ENCODE measurements at places on chromosomes 13 and 19.

GRCh38 chr13:106011600-106011999 is 523.9 kb downstream of the EFNB2 start:
- DNase-seq: no peak

DNA sequence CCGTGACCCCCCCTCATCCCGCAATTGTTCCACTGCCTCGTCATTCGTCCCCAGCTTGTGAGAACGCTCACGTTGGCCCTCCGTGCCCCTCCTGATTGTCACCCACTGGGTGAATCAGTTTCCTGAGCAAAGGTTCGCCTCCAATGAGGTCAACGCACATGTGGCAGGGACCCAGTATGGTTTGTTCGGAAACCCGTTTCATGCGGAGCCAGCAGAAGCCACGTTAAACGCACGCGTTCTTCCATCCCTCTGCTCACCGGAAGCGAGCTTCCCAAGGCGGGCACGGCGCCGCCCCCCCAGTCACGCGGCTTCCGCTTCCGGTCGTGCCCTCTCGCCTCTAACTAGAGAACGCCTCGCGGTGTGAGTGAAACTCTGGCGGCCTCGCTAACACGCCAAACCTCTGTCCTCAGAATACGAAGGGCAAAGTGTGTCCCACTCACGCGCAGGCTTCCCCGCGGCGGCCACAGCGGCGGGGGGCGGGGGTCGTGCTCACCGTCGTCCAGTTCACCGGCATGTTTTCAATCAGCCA is 18.0 kb upstream of the CFAP97D2 start:
- no peak for DNase-seq

DNA sequence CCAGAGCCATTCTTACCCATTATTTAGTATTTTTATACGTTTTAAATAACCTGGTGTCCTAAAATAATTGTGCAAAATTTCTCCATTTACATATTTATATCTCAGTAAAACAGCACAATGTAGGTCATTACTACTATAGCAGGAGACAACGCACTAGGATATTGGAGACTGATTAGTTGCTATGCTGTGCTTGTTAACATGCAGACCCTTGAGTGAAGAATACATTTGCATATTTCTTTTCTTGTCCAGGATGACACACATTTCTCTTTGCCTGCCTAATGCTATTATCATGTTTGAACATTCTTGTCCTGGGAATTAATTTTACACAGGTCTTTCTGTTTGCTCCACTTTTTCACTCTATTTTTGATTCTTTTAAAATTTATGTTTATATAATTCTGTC is 823.8 kb upstream of the ATXN8OS start:
- DNase-seq: no peak

GRCh38 chr13:114328595-114328994 is 14.3 kb downstream of the CHAMP1 start:
- DNase-seq: no peak

DNA sequence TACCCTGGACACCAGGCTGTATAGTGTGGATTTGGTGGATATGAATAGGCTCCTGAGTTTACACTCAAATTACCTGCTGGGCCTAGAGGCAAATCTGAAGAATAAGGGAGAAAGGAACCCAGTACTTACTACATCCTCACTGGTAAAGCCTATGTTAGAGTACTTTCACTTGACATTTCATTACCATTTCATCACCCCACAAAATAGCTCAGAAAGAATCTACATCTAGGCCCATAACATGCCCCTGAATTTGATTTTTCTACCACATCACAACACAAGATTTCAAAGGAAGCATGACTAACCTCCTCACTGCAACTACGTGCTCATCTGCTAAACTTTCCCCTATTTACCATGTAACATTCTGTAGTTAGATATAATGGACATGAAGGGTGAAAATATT is 43.3 kb downstream of the VWA8 start:
- DNase-seq: no peak

- no peak for DNase-seq
Observed at GRCh38 chr19:4967738-4968461, 1.0 kb upstream of the KDM4B start.

GRCh38 chr19:18091217-18091608 is 4.5 kb upstream of the IL12RB1 start:
- peak; percentile 45 for DNase-seq

DNA sequence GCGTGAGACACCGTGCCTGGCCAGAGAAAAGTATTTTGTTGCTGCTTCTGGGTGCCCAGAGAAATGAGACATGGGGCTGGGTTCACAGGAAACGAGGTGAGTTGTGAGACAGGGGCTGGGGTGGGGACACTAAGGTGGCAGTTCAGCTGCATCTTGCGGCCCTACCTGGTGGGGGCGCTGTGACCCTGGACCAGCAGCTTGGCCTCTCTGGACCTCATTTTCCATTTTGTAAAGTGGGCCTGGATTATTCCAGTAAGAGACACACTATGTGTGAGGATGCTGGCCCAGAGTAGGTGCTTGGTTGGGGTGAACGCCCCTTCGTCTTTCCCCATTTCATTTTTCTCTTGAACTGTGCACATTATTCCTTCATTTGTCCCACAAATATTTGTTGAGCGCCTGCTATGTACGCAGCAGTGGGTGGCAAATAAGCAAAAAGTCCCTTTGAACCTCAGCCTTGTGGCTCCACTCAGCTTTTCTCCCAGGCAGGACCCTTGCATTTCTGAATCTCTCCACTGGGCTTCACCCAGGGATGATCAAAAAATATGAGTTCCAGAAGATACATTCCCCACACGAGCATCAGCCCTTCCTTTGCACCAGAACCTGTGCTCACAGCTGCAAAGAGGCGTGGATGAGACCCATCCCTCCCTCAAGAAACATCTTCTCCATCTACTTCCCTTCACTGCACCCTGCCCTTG is 26.6 kb upstream of the OR10H1 start:
- no peak for DNase-seq

- DNase-seq: no peak
Observed at GRCh38 chr13:40024967-40025714, 369.7 kb downstream of the COG6 start.

- no peak for DNase-seq
Observed at GRCh38 chr19:39356647-39357046, 14.4 kb downstream of the SAMD4B start.

DNA sequence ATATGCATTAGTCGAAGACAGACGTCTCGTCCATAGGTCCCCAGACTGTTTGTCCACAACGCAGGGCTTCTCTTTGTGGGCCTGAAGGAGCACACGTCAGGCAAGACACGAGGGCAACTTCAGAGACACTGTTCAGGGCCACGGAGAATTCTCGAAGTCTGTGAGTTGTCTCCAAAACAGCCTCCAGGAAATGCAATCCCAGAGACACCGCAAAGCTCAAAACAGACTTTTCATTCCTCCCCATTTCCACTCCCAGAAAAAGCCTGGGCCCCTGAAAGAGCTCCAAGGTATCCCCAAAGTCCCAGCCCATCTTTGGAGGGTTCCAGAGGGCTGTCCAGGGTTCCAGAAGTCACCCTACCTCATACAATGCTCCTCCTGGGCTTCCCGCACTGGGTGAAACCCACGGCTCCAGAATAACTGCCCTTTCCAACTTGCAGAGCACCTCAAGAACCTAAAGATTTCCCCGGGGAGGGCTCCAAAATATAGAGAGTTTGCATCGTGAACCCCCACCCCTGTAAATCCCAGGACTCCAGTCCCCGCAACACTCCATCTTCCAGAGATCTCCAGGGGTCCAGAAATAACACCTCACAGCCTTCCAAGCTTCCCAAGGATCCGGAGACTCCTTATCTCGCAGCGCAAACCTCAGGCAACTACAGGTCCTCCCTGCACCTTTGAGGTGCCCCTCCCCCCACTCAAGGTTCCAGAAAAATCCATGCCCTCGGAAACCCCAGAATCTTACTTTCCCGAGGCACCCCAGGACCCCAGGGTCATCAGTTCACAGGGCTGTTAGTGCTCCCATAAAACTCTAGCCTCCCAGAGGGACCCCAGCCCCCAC is 687 bp upstream of the FTL start:
- DNase-seq: no peak

GRCh38 chr19:55705972-55706371 is 30.9 kb downstream of the EPN1 start:
- no peak for DNase-seq

GRCh38 chr19:8204961-8205360 is 4.2 kb upstream of the CERS4 start:
- no peak for DNase-seq

- no peak for DNase-seq
Observed at GRCh38 chr19:5931251-5931650, 17.2 kb downstream of the CAPS start.

DNA sequence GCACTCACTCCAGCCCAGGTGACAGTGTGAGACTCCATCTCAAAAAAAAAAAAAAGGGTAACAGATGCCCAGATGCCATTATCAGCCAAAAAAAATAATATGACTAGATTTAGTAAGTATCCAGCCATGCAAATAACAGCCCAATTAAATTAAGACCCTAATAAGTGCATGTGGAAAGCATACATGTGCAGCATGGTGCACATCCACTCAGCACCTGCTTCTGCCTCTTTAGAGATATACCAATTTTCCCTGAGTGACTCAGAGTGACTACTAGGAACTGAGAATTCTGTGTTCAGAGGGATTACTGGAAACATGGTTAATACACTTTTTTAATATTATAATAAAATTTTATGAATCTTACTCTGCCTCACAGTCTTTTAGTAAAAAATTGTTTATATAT is 29.8 kb upstream of the ZNF675 start:
- no peak for DNase-seq

GRCh38 chr13:60348097-60348496 is 48.9 kb upstream of the TDRD3 start:
- DNase-seq: no peak

Measured in GM13977 (cell line).